T-helper 2 cell (primary cell): ENCODE measurements at places on chromosomes 4 and X.

DNA sequence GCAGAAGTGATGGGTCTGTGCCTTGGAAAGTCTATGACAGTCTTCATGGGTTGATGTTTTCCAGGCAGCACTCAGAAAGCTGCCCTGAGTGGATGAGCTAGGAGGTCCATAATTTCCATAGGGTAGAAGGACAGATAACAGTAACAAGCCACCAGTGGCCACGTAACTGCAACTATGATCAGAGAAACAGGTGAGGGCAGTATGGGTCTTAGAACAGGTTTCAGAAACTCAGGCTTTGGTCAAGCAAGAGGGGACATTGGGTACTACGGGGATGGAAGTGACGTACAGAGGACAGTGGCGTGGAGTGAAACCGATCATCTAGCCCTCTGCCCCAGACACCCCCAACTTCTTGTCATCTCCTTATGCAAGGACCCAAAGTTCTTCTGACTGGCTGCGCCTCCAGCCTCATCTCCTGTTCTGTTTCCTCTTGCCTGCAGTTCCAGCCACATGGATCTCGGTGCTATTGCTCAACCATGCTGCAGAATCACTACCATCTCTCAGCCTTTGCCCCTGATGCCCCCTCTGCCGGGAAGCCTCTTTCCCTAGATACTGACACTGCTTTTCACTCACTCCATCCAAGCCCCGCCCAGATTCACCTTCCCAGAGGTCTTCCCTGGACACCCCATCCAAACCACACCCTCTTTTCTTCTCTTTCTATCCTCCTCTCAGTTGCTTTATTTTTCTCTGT, 123.4 kb downstream of the MFAP3L start:
- DNase-seq = no peak

DNA sequence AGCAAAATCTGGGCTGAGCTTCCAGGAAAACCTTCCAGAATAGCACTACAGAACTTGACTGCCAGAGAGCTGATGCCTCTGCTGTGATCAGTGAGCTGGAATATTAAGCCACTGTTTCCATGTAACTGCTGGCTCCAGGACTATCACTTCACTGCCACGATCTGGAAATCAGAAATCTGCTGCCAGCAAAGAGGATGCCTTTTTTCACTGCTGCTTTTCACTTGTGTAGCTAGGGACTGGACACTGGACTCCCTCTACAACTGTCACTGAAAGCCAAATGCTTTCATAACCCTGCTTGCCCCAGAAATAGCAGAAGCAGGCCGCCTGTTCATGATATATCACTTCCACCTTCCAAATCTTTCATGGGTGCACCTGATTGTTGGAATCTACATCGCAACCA, 9.4 kb upstream of the AP1S2 start:
- DNase-seq = no peak

- no peak for DNase-seq
Observed at GRCh38 chrX:99073551-99073950, 1336.5 kb downstream of the PCDH19 start.

- DNase-seq = no peak
Observed at GRCh38 chr4:70277121-70277520, 34.7 kb downstream of the CSN3 start.

GRCh38 chr4:156598138-156598681, 373.4 kb downstream of the PDGFC start:
- DNase-seq = no peak

- DNase-seq = no peak
Observed at GRCh38 chr4:89029591-89029990, 27.4 kb downstream of the FAM13A start.

- DNase-seq = no peak
Observed at GRCh38 chr4:185244763-185245162, 35.4 kb downstream of the SNX25 start.

DNA sequence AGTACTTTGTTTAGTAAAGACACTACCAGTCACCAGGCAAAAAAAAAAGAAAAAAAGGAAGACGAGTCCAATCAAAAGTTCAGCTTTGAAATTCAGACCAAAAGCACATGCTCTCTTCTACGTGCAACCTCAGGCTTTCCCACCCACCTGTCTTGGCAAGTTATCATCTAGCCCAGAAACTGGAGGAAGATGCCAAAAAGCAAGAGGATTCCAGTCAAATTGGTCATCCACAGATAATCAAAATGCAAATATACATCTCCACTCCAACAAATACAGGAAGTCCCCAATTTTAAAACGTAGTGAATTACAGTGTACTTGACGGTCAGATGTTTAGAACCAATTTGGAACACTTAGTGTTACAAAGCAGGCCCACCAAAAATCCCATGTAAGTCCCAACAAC, 96.5 kb downstream of the PALLD start:
- DNase-seq = no peak

DNA sequence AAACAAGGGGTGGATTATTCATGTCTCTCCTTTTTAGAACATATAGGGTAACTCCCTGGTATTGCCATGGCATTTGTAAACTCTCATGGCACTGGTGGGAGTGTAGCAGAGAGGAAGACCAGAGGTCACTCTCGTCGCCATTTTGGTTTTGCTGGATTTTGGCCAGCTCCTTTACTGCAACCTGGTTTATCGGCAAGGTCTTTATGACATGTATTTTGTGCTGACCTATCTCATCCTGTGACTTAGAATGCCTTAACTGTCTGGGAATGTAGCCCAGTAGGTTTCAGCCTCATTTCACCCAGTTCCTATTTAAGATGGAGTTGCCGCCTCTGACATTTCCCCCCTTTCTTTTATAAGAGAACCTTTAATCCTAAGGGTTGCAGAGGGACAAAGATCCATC, 45.8 kb downstream of the MGST2 start:
- no peak for DNase-seq

DNA sequence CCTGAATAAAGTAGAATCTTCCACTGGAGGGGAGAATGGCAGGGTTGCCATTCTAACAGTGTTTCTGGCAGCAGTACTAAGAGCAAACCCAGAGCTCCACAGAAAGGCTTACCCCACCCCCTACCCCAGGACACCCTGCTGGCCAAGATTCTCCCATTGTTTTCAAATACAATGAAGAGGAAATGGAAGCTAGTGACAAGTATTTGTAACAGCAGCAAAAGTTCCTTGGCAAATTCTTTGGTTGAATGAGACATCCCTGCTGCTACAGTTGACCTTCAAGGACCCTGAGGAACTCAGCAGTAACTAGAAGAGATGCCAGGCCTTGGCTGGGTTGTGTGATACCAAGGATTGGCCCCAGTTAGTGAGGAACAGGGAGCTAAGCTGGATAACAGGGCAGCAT, 124.2 kb upstream of the DGKK start:
- DNase-seq = no peak

DNA sequence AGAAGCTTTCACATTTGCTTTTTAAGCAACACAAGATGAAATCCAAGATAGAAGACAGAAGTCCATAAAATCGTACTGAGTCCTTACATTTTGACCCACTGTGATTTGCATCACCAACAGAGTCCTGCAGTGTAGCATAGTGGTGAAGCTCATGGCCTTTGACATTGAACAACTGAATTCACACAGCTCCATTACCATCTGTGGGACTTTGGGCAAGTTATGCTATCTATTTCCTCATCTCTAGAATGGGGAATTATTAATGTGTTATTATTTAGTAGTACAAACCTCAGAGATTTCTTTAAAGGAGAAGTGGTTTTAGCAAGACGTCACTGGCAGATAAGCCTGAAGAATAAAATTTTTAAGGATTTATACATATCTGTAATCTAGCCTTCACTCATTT, 10.7 kb downstream of the GPRIN3 start:
- no peak for DNase-seq

GRCh38 chr4:161256172-161256571, 907.6 kb downstream of the FSTL5 start:
- no peak for DNase-seq

- no peak for DNase-seq
Observed at GRCh38 chr4:79857811-79858210, 215.2 kb downstream of the ANTXR2 start.

GRCh38 chr4:130808492-130808891, 1712.5 kb downstream of the C4orf33 start:
- DNase-seq = no peak

DNA sequence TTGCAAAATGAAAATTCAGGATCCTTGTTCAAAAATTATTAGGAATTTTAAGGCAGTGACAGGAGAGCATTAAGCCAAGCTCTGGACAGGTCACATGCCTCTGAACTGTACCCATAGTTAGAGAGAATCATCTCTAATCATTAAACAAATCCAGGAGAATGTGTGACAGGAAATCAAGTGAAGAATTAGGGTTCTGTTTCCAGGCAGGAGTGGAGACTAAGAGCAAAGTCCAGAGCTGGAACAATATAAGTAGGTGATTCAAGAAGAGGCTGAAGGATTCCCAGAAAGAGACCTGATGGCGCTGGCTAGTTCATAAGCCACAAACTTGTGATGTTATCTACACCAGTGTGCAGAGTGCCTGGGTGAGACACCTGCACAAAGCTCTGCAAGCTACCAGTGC, 104.6 kb upstream of the PRKG2 start:
- no peak for DNase-seq
